ELF-1 (cell line): ENCODE measurements at places on chromosomes 4 and X.

GRCh38 chr4:43765514-43765913 is 683.1 kb downstream of the KCTD8 start:
- no peak for DNase-seq

DNA sequence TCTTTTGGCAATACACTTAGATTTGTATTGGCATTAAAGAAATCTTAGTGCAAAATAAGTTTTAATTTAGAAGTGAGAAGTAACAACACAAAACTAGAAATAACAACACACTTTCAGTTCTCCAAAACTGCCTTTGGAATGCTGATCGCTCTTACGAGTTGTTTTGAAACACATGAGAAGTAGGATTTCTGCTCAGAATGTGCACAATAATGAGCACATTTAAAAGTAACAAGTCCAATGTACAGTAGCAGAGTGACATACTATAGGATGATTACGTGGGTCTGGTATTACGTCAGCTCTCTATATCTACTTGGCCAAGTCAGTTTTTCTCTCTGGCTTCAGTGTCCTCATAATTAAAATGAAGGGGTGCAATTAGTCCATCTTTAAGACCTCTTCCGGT is 164.8 kb downstream of the CHM start:
- DNase-seq, result no peak

DNA sequence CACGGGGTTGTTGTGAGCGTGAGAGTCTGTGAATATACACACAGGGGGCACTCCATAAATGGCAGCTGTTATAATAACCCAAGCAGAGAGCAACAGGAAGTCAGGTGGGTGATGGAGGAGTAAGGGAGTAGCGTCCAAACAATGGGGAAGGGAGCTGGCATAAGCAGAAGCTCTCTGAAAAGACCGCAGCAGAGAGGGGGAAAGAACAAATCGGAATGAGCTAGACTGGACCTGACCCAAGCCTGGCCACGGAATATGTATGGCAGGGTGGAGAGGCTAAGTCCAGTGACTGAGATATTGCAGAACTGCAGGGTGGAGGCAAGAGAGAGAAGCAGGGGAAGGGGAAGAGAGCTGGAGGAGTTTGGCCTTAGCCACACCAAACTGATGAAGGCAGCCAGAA is 6.5 kb upstream of the GJB1 start:
- DNase-seq, result no peak

DNA sequence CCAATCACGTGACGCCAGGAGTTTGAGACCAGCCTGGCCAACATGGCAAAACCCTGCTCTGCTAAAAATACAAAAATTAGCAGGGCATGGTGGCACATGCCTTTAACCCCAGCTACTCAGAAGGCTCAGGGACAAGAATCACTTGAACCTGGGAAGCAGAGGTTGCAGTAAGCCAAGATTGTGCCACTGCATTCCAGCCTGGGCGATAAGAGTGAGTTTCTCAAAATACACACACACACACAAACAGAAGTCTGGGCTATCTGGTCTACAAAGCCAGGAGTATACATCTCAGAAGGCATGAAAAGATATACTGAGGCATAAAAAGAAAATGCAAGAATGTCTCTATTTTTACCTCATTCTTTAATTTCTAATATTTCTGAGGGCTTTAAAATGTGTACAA is 11.3 kb downstream of the YTHDC1 start:
- no peak for DNase-seq

DNA sequence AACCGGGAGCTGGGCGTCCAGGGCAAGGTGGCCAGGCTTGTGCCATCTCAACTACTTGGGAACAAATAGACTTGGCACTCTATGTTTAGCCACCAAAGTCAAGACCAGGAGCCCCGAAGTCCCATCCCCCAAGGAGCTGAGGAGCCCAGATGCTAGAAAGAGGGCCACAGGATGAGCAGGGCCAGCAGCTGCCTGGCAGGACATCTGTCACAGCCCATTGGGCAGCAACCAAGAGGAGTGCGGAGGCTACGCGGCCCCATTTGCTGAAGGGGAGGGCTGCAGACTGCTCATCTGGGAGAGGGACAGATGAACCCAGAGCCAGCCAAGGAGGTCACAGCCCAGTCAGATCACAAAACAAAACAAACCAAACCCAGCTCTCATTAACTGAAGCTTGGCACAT is 22.9 kb upstream of the SOWAHD start:
- DNase-seq, result no peak

DNA sequence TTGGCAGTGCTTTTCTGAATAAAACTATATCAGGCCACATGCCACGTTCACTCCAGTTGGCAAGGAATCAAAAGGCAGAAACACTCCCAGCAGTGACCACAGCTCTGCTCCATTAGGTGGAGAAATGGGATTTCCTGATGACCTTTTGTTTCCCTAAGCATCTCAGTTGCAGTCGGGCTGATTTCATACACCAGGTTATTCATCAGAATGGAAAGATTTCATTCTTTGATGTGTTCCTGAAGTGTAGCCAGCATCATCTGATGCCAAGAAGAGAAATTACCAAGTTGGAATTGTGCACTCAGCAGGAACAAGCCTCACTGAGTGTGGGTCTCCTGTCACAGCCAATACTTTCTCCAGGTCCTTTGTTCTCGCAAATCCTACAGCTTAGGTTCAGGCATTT is 193.7 kb downstream of the SPATA18 start:
- no peak for DNase-seq

- peak; percentile 51 for DNase-seq
Measured at GRCh38 chr4:158327525-158327924, 117.2 kb downstream of the TMEM144 start.

DNA sequence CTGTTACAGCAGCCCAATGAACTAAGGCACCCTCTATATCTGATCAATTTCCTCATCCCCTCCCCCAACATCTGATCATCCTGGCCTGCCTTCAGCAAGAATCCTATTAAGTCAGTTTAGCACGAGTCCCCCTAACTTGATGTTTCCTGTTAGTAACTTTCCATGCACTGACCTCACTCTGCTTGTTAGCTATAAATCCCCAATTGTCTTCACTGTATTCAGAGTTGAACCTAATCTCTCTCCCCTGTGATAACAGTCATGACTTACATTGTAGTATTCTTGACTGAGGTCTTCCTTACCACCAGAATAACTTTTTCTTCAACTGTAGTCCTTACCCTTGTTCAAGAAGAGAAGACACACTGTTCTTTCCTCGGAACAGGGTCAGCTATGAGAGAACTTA is 8.5 kb downstream of the ANXA5 start:
- no peak for DNase-seq

DNA sequence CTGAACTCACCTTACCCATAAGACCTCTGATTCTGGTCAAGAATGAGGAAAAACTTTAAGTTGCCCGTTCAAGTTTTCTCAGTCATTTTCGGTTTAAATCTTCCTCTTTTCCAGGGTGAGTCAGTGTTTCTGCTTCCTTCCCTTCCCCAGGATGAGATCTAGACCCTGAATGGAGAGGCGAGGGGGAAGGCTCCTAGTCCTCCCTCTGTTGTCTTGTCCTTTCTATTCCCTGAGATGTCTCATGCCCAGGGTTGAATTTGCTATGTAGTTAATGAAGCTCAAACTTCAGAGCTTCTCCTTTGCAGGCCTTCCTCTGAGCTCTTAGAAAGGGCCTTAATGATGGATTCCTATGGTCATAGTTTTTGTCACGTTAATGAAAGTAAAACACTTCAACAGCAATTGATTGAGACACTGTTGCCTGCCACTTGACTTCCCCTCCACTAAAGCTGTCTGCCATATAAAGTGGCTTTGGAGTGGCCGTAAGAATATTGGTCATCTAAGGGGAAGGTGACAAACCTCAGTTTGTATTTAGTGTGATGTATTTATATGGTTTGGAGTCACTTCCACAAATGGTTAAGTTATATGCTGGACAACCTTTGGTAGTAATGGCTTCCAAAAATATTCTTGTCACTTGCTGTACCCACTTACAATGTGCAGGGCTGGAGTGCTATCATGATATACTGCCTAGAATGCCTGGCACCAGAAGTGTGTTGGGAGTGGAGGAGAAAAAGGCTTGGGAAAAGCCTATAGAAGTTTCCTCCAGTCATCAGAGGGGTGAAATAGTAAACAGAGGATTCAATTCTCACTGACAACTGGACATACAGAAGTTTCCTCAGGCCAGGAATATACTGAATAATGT is 24.3 kb upstream of the GPRIN3 start:
- no peak for DNase-seq

GRCh38 chrX:116841290-116841689 is 378.5 kb upstream of the CT83 start:
- peak; percentile 6 for DNase-seq
